NCI-H1092 treated with DMSO at 0.1 percent for 48 hours (cell line): ENCODE measurements at places on chromosomes 4 and X.

DNA sequence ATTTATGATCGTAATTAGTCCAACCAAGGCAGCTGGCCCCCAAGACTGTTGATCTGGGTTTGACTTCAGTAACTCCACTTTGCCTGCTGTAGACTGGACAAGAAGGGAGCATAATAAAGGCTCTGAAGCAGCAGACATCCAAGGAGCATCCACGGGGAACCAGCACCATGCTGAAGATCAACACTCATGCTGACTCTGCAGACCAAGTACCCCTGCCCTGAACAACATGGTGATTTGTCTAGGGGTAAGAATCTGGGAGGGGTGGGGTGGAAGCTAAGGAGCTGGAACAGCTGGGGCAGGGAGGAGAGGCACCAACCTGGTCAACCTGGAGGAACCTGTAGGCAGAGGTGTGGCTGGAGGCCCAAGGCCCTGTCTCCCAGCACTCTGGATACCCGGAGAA is 2.1 kb downstream of the TEC start:
- no peak for DNase-seq

GRCh38 chr4:108396900-108397497 is 223.4 kb upstream of the RPL34 start:
- no peak for DNase-seq

- no peak for DNase-seq
Measured at GRCh38 chr4:120724656-120725055, 197.9 kb downstream of the PRDM5 start.

DNA sequence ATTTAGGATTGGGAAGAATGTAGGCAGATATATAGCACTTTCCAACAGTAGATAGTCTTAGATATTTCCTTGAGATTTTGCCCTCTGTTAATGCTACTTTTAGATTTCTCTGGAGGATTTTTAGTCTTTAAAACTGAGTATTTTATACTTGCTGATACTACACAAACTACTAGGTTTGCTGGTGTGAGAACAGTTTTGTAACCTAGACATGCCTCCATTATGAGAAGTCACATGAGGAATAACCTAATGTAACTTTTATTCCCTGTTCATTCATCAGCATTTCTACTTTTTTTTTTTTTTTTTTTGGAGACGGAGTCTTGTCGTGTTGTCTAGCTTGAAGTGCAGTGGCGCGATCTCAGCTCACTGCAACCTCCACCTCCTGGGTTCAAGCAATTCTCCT is 137.2 kb downstream of the RAPGEF2 start:
- no peak for DNase-seq

- no peak for DNase-seq
Measured at GRCh38 chr4:151895671-151896070, 134.9 kb upstream of the GATB start.

- DNase-seq, result no peak
Measured at GRCh38 chr4:15318621-15319348, 109.0 kb upstream of the C1QTNF7 start.

GRCh38 chrX:39212456-39212855 is 411.2 kb downstream of the MID1IP1 start:
- DNase-seq, result no peak

GRCh38 chr4:39024311-39024865 is 7.8 kb downstream of the TMEM156 start:
- no peak for DNase-seq

DNA sequence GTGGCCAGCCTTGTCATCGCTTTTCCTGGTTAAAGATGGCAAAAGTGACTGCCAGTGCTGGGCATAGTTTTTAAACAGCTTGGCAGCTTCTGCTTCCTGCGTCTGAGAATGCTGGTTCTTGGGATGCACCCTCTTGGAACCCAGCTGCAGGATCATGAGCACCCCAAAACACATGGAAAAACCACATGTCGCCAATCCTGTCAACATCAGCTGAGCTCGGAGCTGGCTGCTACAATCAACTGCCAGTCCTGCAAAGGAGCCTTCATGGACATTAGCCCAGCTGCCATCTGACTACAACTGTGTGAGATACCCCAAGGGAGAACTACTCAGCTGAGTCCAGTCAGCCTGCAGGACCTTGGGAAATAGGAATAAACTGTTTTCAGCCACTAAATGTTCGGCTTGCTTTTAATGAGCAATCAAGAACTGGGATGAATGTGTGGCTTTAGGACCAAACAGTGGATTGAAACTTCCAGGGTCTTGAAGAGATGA is 31.0 kb downstream of the OSTC start:
- DNase-seq, result no peak

GRCh38 chrX:16171944-16172343 is 4.7 kb downstream of the MAGEB17 start:
- DNase-seq, result no peak

GRCh38 chr4:133720001-133720400 is 481.6 kb downstream of the PABPC4L start:
- no peak for DNase-seq

DNA sequence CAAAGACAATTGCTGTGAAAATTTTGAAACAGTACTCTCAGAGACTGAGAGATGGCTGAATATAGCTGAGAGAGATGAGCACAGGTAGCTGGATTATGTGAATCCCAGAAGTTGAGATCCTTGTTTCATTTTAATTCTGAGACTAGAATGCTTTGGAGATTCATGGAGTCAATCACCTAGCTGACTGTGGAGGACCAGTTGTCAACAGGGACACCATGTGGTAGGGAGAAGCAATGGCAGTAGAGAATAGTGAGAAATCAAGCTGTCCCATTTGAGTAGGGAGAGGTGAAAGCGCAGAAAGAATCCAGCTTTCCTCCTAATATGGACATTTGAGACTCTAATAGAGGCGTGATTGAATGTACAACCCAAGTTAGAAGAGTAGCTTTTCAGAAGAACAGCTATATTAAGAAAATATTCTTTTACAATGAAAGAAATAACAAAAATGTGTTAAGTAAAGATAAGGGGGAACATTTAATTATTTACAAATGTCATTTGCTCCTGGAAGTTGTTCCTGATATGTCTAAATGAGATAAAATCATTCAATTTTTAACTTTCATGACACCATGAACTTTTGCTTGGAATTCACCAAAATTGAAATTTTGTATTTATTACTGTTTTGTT is 30.3 kb upstream of the GLRB start:
- peak; percentile 45 for DNase-seq

GRCh38 chr4:154078504-154079350 is 289.8 kb upstream of the SFRP2 start:
- no peak for DNase-seq

DNA sequence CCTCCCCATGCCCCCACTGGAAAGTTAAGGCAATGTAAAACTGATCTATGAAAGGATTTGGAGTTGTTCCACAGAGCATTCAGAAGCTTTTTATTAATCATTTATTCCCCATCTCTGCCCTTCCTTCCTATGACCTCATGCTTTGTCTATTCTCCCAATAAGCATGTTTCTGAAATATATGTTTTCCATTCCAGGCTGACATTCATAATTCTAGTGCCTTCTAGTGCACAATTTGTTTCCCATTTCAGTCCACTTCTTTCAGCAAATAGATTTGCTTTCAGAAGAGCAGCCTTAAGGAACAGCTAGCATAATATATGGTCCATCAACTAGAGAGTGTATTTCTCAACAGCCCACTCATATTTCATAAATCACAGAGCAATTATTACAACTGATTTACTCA is 77.1 kb upstream of the ATXN3L start:
- DNase-seq, result no peak

DNA sequence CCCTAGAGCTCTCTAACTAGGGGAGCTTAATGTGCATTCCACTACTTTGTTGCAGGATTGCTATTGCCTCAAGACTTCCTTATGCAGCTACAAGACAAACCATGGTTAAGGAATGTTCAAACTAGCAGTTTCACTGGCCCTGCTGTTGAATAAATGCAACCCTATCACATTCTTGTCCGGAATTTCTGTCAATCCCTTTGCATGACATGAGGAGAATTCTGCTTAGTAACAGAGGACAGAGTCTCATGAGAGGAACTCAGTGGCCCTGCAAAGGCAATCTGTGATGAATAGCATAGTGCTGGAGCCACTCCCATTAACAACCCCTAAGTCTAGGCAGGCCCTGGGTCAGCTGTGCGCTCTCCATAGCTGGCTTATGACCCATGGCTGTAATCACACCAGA is 30.7 kb upstream of the SGMS2 start:
- DNase-seq, result no peak

DNA sequence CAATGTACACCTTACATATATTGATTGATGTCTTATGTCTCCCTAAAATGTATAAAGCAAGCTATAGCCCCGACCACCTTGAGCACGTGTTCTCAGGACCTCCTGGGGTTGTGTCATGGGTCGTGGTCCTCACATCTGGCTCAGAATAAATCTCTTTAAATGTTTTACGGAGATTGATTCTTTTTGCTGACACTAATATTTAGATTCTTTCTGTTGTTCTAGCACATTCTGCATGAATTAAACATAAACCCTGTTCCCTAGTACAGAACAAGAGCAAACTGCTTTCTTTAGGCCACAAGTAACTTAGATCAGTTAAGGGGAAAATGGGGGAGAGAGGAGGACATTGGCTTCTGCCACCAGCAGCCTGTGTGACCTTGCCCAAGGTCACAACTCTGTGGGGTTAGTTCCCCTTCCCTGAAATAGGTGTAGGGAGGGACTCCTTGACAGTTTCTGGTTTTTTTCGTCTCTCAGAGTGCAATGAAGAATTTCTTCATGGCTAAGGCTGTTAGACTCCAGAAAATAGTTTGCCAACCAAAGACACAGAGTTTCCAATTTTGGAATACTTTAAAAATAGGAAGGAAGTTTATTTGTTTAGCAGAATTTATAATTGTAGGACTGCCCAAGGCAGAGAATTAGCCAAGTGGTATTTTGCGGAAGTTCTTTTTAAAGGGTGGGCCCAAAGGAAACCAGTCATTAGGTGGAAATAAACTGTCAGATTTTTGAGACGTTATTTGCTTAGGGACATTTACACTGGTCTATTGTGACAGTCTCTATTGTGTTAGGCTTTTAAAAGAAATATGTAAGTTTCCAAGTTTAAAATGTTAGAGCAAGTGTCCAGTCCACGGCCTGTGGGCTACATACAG is 29.4 kb downstream of the PTTG2 start:
- DNase-seq, result no peak

GRCh38 chr4:140305053-140305452 is 68.4 kb upstream of the SCOC start:
- DNase-seq, result no peak

DNA sequence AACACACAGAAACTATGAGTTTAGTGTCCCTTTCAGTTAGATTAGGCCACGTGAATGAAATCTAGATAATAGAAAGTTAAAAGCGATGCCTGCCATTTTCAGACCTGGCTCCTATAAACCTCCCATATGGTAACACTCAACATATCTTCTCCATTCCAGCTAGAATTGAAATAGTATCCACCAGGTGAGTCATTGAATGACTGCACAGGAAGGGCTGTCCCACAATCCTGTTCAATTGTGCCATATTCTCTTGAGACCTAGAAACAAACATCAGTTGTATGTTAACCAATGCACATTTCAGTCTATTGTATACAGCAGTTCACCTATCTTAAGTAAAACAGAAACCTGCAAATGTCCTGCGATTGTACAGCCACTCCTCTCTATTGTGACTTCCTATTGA is 659.3 kb upstream of the SLIT2 start:
- no peak for DNase-seq

GRCh38 chr4:47830265-47831025 is 7.4 kb downstream of the CORIN start:
- no peak for DNase-seq

DNA sequence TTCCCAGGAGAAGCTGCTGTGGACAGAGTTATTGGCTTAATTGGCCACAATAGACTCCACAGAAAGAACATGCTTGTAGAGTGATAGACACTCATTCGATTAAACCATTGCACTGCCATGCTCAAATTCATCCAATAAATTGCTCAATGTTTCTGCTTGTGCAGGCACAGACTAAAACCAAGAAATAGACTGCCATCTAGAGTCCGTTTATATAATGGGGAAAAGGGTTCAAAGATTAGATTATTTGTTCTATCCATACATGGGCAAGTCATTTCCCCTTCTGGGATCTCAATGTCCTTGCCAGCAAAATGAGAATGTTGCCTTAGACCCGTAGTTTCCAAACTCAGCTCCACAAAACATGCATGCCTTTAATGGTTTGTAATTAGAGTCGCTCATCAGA is 8.7 kb downstream of the SMIM10 start:
- peak; percentile 65 for DNase-seq

DNA sequence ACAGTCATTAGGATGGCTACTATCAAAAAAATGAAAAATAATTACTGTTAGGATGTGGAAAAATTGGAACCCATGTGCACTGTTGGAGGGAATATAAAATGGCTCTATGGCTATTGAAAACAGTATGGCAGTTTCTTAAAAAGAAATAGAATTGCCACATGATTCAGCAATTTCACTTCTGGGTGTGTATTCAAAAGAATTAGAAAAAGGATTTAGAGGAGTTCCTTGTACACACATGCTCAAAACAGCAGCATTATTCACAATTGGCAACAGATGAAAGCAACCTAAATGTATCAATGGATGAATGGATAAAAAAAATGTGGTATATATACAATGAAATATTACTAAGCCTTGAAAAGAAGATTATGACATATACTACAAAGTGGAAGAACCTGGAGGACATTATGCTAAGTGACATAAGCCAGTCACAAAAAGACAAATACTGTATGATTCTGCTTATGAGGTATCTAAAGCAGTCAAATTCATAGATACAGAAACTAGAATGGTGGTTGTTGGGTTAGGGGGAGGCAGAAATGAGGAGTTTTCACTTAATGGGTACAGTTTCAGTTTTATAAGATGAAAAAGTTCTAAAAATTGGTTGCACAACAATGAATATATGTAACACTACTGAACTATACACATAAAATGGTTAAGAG is 123.2 kb downstream of the ELOVL6 start:
- DNase-seq, result no peak

GRCh38 chr4:176587920-176588319 is 204.8 kb downstream of the VEGFC start:
- no peak for DNase-seq

- DNase-seq, result no peak
Measured at GRCh38 chr4:43457866-43458265, 565.4 kb downstream of the GRXCR1 start.
